ENCODE measurements at places on chromosomes 16 and 17.

- no peak for DNase-seq
Observed at GRCh38 chr16:278863-279366, 1.5 kb upstream of the ARHGDIG start.

GRCh38 chr16:49940464-49941224 lies 84.4 kb upstream of the CNEP1R1 start:
- no peak for DNase-seq

DNA sequence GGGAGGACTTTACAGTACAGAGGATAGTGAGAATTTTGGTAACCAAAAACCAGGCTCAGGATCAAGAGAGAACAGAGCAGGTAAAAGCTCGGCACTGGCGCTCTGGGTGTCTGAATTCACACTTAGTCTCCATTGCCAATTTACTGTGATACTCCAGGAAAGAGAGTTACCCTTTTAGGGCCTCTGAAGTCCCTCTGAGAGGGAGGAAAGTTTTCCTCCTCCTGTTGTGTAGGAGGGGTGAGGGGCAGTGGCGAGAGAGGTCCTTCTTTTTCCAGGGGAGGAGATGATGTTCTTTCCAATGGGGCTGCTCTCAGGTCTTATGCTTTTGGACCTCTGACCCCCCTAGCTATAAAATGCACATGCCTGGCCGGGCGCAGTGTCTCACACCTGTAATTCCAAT lies 5.4 kb upstream of the TNS4 start:
- no peak for DNase-seq

DNA sequence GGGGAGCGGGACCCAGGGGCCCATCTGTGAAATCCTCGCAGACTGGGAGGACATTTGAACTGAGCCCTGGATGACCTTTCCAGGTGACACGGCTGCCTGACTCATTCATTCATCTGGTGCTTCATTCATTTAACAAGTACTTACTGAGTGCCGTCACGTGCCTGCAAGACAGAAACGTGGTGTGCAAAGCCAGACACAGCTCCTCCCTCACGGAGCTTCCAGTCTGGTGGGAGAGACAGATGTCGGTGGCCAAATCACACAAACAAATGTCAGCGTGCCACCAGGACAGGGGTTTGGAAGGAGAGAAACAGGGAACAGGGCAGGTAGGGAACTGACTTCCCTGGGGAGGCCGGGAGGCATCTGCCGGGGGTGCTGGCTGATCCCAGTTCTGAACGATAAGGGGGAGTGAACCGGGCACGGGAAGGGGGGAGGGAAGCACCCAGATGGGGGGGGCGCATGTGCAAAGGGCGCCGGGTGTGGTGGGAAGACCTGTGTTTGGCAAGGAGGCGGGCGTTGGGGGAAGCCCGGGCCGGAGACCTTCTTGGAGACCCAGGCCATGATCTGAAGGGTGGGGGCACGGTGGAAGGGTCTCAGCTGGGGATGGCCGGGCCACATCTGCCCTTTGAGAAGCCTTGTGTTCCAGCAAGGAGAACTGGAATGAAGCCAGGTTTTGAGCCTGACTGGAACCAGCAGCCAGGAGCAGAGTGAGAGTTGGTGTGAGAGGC lies 93.6 kb upstream of the CIBAR2 start:
- DNase-seq = no peak

DNA sequence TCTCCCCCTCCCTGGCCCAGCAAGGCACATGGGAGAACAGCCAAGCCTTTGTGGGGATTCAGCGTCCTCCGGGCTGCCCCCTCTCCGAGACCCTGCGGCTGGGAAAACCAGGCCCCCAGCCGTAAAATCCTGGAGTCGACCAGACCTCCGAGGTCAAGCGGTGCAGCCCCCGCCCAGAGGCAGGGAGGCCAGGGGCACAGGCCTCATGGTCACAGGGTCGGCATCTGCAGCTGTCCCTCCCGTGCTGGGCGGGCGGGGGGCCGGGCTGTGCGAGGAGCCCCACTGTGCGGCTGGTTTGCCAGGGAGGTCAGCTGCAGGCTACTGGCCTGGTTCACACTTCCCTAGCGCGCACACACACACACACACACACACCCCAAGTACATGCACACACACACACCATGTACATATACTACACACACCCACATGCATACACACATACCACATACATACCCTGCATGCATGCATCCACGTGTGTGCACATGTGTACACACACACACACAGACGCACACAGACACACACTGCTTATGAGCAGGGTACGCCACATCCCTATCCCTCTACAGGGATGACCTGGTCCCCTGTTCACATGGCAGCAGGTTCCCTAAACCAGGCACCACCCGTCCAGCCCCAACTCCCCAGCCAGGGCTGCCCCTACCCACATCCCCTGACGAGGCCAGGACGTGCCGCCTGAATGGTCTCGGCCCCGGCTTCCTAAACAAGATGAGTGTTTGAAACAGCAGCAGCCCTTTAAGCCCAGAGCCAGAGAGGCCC lies 108.9 kb upstream of the CIBAR2 start:
- no peak for DNase-seq

DNA sequence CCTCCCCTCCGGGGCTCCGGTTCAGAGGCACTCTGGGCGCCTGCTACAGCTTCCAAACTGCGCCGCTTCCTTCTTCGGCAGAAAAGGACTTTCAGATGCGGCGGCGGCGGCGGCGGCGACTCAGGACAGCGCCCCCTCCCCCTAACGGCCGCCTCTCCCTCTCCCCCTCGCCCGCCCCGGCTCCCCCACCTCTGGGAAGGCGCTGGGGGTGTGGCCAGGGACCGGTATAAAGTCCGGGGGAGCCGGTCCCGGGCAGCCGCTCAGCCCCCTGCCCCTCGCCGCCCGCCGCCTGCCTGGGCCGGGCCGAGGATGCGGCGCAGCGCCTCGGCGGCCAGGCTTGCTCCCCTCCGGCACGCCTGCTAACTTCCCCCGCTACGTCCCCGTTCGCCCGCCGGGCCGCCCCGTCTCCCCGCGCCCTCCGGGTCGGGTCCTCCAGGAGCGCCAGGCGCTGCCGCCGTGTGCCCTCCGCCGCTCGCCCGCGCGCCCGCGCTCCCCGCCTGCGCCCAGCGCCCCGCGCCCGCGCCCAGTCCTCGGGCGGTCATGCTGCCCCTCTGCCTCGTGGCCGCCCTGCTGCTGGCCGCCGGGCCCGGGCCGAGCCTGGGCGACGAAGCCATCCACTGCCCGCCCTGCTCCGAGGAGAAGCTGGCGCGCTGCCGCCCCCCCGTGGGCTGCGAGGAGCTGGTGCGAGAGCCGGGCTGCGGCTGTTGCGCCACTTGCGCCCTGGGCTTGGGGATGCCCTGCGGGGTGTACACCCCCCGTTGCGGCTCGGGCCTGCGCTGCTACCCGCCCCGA lies at the start of gene IGFBP4:
TSS of gene IGFBP4 (plus strand) at position 255 of the 792 bp plus-strand sequence. CDS start at position 541, 286 bp downstream.
- peak; percentile 89 for DNase-seq

DNA sequence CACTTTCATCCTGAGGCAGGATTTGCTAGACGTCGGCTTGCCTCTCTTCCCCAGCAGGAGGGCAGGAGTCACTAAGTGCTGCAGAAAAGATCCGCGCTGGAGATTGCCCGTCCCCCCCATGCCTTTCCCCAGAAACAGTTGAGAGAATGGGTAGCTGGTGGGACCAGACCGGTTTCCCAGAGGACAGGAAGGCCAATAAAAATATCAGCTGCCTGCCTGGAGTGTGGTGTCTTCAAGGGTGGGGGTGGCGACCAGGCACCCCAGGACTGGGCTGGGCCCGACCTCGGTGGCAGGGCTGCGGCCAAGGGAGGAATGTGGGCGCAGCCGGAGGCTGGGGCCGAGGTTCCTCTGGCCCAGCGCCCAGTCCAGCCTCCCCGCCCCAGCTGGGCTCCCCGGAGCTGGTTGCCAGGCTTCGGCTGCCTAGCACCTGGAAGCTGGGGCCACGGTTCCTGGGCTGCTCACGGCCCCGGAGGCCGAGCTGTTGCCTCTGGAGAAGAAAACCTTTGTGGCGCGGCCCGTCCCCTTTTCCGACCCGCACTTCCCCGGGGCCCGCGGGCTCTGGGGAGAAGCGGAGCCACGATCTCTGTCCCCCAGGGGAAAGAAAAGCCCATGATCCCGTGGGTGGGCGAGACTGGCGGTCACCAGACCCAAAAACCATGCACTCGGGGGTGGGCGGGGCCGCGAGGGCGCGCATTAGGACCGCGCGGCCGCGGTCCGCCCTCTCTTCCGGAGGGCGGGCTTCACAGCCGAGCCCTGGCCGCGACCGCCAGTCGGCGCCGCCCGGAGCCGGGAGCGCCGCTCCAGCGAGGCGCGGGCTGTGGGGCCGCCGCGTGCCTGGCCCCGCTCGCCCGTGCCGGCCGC lies at the start of gene TRAF4:
TSS of gene TRAF4 (plus strand) at position 769 of the 861 bp plus-strand sequence. CDS start 102 bp downstream, outside the sequence.
- no peak for DNase-seq

DNA sequence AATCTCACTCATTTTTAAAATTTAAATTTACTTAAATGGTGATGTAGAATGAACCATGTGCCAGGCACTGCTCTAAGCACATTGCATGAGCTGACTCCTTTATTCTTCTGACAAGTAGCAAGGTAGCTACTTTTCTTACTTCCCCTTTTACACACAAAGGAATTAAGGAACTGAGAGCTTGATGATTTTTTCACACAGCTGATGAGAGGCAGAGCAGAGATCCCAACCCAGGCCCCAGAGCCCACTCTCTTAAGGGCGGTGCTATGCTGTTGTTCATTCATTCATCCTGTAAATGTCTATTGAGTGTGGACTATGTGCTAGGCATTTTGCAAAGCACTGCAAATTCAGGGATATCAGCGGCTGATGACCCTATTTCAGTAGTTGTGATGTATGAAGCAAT lies 17.9 kb downstream of the SEC14L5 start:
- DNase-seq = no peak

DNA sequence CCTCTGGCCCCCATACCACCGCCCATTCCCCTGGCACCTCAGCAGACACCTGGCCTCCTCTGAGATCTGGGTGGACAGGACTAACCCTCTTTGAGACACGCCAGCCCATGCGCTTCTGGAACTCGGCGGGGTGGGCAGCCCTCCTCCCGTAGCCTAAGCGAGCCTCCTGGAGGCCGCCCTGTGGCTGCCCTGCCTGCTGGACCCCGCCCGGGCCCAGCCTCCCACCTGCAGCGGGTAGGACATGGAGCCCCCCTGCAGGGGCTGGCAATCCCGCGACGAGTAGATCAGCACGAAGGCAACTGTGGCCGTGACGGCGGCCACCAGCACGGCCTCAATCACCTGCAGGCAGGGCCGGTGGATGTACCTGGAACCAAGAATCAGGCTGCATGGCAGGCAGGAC lies 8.2 kb upstream of the CCDC154 start:
- no peak for DNase-seq

DNA sequence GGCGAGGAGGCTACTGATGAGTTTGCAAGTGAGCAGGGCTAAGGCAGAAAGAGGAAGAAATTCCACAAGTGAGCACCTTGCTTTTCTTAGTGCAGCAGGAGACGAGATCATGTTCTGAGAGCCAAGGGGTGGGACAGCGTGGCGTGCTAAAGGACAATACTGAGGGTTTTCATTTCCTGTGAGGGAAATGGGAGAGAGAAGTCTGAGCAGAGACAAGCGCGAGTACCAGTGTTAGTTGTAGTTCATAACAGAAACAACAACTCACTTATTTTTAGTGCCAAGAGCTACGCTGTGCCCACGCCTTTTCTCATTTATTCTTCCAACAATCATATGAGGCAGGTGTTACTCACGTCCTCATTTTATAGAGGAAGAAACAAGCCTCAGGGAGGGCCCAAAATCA lies 2.3 kb downstream of the SPACA3 start:
- DNase-seq = no peak

- no peak for DNase-seq
Observed at GRCh38 chr17:42651392-42651791, 7.7 kb upstream of the TUBG2 start.

- no peak for DNase-seq
Observed at GRCh38 chr17:82170412-82170961, 42.2 kb downstream of the CCDC57 start.

GRCh38 chr17:8976638-8977037 lies 11.1 kb upstream of the PIK3R5 start:
- DNase-seq = no peak

DNA sequence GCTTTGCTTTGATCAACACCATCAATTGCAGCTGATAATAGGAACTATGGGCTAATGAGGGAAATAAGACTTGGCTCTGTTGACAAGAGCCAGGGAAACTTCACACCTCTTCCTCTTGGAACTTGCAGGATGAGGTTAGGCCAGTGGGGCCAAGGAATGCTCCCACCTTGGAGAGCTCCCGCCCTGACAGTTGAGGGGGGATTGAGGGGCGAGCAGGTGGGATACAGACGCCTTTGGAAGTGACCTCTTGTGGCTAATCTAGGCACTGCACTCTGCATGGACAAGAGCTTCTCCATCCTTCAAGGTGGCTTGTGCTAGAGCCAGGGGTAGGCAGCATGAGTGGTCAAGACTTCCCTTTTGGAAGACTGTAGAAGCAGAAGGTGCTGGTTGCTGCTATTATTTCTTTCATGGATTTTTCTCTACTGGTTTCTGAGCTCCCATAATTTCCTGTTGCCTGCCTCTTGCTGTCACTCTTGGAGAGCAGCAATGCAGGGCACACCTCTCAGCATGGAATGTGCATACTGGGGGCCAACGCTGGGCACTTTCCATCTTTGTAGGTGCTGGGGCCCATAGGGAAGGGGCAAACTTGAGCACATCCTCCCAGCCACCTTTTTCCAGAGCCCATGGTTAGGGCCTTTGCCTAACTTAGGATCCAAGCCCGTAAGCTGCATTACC lies 2.3 kb upstream of the PHF12 start:
- DNase-seq = peak; percentile 92

- no peak for DNase-seq
Observed at GRCh38 chr16:77763994-77764393, 24.4 kb upstream of the VAT1L start.

GRCh38 chr16:26623442-26623841 lies 443.3 kb upstream of the C16orf82 start:
- no peak for DNase-seq

DNA sequence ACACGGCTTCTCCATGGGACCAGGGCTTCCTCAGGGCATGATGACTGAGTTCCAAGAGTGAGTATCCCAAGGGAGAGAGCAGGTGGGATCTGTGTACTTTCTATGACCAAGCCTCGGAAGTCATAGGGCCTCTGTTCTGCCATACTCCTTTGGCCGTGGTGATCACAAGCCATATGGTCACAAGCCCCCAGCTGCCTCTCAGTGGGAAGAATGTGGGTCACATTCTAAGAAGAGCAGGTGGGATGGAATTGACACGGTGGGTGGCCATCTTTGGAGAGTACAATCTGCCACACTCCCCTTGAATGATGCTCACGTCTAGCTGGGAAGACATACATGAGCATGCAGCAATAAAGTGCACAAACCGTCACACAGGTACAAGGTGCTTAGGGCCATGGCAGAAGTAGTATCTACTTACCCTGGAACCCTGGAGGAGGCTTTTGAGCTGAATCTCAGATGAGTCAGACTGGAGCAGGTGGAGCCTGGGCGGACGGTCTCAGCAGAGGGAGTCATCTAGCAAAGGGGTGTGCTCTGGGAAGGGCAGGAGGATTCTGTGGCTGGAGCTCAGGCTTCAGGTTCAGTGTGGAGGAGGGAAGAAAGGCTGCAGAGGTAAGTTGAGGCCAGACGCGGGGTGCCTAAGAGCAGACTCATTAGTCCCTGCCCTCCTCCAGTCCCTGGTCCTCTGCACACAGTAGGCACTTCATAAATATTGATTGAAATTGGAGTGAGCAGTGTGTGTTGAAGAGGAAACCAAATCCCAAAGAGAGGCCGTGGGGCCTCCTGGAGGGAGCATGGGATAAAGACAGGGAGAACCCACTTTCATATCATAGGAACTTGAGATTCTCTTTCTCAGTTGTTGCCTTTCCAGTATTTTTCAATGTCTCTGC lies 26.6 kb downstream of the GOSR2 start:
- DNase-seq = no peak

- no peak for DNase-seq
Observed at GRCh38 chr17:70636517-70637133, 467.3 kb downstream of the KCNJ2 start.

GRCh38 chr16:72285728-72286127 lies 113.8 kb upstream of the PMFBP1 start:
- DNase-seq = no peak

- DNase-seq = peak; percentile 97
Observed at GRCh38 chr17:29116804-29117753, 63.1 kb downstream of the MYO18A start.
